CD4-positive, alpha-beta memory T cell (primary cell): ENCODE measurements at places on chromosomes 6 and 20. TPM values are rescaled to one million over a fixed set of nuclear protein-coding genes. Genes with fewer than 3 reads are reported as not detected.

GRCh38 chr6:107246249-107246971, 131.1 kb upstream of the BEND3 start:
- no peak for DNase-seq

Gene GRM1
- total RNA-seq, result not detected

Gene EYS
- total RNA-seq, result not detected

Gene TMEM170B
- total RNA-seq, result 1.9 TPM

DNA sequence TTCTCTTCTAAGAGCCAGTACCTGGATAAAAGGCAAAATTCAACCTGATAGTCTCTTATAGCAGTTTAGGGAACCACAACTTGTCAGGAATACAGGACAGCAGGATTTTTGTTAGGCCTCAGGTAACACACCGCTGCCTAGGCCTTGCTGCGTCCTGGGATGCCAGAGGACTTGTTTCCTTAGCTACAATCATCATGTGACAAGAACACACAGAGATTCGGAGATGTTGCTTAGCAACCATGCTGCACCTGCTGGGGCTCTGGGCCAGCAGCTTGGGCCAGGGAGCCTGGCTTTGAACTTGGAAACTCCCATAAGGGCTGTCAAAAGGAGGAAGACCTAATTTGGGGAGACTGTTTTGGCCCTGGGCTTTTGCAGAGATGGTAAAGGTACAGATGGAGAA, 36.1 kb upstream of the CHD6 start:
- no peak for DNase-seq

GRCh38 chr6:5248302-5249098, 12.2 kb downstream of the LYRM4 start:
- no peak for DNase-seq

Gene CDSN
- not detected for total RNA-seq

DNA sequence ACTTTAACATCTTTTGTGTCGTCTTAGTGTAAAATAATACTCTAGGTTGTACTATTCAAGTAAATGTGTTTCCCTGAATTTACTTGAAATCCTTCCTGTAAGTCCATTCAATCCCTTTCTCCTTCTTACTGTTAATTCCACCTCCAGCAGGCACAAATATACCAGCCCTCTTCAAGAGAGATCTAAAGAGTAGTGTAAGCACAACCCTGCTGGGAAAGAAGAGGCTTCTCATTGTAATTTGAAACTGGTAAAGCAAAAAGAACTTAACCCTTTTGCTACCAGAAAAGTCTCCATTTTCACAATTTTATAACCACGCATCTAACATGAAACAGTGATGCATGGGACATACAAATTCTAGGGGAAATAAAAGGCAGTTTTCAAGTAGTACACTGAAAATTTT, at the start of gene BMP5:
TSS of gene BMP5 (minus strand) at position 191 of the 400 bp plus-strand sequence. CDS start 725 bp downstream, outside the sequence.
- DNase-seq, result no peak

DNA sequence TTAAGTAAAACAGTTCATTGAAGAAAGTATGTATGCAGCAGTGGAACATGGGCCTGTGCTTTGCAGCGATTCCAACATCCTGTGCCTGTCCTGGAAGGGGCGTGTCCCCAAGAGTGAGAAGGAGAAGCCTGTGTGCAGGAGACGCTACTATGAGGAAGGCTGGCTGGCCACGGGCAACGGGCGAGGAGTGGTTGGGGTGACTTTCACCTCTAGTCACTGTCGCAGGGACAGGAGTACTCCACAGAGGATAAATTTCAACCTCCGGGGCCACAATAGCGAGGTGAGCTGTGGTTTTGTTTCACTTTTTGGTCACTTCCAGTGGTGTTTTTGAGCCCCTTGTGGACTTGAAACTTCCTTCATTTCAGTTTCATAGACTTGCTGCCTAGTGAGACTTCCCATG, 1.7 kb downstream of the TULP4 start:
- no peak for DNase-seq

DNA sequence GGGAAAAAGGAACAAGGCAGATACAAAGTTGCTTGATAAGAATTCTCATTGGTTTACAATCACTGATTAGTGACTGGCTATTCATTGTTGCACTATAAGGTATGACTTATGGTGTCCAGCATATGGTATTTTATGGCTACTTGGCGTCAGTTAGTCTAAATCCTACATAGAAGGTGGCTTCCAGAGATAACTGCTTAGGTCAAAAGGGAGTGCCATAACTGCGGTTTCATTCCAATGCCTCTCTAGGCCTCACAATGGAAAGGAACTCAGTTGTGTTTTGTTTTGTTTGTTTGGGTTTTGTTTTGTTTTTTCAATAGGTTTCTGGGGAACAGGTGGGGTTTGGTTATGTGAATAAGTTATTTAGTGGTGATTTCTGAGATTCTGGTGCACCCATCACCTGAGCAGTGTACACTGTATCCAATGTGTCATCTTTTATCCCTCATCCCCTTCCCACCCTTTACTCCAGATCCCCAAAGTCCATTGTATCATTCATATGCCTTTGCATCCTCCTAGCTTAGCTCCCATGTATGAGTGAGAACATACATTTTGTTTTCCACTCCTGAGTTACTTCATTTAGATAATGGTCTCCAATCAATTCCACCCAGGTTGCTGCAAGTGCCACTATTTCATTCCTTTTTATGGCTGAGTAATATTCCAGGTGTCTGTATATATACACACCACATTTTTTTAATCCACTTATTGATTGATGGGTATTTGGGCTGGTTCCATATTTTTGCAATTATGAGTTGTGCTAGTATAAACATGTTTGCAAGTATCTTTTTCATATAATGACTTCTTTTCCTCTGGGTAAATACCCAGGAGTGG, 7.0 kb downstream of the GOPC start:
- no peak for DNase-seq

GRCh38 chr6:30327232-30327746, 562 bp downstream of the TRIM39 start:
- DNase-seq, result no peak

GRCh38 chr6:19599796-19600464, 237.2 kb upstream of the ID4 start:
- DNase-seq, result no peak

GRCh38 chr20:43981540-43981939, 66.9 kb downstream of the TOX2 start:
- DNase-seq, result no peak

DNA sequence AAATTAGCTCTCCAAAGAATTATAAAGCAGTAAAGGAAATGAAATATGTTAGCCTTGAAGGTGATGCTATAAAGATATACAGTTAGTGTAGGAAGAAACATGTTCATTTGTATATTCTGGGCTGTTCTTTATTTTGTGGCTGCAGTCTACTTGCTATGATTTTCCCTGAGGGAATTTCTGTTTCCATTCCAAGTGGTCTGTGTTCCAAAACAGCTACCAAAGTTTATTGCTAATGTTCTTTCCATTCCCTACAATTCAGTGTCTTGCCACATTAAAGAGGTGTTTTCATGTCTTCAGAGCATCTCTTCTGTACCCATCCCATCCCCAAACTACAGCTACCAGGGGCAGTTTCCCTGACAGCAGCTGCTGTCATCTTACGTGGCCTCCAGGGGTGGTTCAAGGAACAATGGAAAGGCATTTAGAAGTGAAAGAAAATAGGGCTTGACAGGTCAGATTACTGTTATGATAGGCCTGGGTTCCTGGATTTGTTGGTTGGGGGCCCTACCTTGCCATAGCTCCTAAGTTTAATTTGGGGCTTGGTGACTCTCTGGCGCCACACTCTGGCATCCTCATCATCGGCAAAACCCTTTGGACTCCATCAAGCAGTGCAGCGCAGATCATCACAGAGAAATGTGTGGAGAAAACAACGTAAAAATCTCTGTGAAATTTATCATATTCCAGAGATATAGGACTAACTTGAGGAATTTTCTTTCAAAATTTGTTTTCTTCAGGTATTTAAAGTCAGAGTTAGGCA, 33.8 kb upstream of the AIG1 start:
- peak; percentile 47 for DNase-seq

DNA sequence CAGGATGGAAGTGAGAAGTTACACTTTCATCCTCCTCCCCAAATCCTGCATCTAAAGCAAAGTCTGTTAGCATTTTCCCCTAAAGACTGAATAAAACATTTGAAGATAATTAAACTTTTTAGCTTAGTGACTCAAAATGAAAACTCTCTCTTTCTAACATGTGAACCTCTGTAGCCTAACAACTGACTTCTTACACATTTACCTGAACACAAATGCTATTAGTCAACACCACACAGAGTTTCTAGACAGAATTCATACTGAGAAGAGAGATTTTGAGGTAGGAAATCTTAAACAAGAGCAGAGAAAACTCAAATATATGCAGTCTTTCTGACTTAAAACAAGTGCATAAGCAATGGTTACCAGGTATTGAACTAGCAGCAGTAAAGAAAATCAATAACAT, 149.9 kb upstream of the SMLR1 start:
- no peak for DNase-seq

DNA sequence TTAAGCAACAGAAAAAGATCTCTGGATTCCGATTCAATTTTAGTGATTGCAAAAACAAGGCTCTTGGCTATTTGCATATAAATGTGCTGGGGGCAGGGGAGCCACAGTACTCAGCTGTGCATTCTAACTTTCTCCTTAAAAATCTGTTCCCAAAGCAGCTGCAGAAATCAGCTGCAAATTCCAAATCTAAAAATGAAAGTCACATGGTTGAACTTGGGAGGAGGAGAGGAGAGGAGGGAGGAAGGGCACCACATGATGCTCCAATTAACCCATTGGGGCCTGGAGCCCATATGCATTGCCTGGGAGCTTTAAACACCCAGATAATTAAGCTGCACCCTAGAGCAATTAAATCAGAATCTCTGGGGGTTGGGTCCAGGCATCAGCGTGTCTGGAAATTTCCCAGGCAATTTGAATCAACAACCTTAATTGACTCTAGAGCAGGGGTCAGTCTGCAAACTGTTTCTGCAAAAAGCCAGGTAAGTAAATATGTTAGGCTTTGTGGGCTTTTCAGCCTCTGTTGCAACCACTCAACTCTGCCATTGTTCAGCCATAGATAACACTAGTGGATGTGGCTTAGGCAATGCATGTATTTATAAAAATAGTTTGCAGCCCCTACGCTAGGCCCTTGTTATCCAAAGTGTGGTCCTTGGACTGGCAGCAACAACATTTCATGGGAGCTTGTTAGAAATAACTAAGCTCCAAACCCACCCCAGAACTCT, 508.1 kb downstream of the KIF16B start:
- DNase-seq, result no peak

GRCh38 chr6:78538002-78538401, 329.3 kb upstream of the IRAK1BP1 start:
- DNase-seq, result no peak

Gene BPIFB2
- not detected for total RNA-seq
